AG20443 (cell line): ENCODE measurements at places on chromosomes 16 and 17.

DNA sequence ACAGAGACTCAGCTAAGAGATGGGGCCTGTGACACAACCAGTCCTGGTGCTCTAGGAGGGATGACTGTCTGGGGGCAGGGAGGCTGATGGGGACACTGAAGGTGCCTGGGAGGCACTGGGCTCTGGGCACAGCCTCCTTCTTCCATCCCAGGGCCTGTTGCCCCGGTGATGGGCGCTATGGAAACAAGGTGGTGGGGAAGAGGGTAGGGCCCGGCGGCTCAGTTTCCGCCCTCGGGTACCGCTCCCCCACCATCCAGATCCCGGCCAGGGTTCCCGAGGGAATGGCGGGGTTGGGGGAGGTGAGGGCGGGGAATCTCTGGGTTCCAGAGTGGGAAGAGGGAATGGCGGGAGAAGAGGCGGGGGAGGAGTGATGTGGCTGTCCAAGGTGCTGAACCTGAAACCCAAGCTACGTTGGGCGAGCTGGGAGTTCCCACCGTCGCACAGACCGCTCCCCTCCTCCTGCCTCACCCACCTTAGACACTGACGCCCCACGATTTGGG lies 981 bp downstream of the KCNH4 start:
- peak; percentile 76 for DNase-seq

GRCh38 chr17:81583589-81584342 lies 31.6 kb upstream of the FAAP100 start:
- no peak for DNase-seq

- DNase-seq: no peak
These were observed 307.5 kb upstream of the SALL1 start for GRCh38 chr16:51458356-51459140.

DNA sequence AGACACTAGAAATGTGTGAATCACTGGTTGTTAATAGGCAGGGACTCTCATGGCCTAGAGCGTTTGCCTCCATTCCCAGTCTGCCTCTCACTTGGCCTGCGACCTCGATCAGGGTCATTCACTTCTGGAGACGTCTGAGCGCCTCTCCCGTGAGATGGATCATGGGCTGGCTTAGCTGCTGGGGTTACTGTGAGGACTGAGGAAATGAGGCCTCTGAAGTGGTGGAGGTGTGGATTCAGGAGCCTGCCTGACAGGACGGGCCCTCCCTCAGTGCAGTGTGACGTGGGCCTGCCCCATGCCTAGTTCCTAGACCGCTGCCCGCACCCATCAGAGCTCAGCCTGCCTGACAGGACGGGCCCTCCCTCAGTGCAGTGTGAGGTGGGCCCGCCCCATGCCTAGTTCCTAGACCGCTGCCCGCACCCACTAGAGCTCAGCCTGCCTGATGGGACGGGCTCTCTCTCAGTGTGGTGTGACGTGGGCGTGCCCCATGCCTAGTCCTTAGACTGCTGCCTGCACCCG lies 61.9 kb downstream of the BANP start:
- DNase-seq: no peak

DNA sequence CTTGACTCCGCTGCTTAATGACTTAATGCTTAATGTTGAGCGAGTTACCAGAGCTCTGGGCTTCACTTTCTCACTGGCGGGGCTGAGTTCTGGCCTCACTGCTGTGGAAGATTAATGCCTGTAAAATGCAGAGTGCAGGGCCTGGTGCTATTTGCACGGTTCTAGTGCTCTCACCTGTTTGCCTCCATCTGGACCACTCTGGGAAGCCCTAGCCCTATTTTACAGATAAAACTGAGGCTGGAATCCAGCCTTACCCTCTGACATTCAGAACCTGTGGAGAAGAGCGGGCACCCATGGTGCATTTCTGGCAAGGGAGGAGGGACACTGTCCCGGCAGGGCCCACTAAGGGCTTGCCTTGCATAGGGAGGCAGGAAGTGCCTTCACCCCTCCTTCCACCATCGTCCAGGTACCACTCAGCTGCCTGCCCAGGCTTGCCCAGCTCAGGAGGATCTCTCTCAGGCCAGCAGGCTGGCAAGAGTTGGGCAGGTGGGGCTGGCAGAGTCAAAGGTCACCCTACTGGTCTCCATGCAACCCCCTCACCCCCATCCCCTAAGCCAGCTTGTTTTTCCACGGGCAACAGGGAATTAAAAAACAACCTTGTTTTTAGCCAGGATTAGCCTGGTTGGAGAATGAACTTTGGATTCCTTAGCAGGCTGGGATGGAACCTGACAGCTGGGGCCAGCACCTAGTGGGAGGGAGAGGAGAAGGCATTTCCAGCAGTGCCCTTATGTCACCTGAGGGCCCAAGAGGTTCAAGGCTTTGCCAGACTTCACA lies 4.1 kb upstream of the UBALD1 start:
- no peak for DNase-seq

- no peak for DNase-seq
These were observed 20.2 kb downstream of the SNN start for GRCh38 chr16:11688520-11688886.

DNA sequence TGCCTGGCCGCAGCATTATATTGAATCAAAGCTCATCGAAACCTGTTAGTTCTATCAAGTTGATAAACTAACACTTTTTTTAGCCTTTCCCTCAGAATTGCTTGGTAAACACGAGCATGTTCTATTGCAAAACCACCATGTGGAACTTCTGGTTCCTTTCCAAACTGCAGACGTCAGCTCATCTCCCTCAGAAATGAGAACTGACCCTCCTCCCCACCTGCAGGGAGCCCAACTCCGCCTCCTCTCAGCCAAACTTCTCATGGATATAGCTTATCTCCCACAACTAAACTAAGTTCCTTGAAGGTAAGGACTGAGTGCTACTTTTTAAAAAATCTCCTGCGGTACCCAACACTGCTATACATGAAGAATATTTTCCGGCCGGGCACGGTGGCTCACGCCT lies 6.7 kb downstream of the SHMT1 start:
- DNase-seq: peak; percentile 32

- DNase-seq: no peak
These were observed 60.8 kb downstream of the WIPI1 start for GRCh38 chr17:68396226-68397107.

GRCh38 chr16:4693956-4694641 lies 737 bp downstream of the NUDT16L1 start:
- DNase-seq: peak; percentile 87

DNA sequence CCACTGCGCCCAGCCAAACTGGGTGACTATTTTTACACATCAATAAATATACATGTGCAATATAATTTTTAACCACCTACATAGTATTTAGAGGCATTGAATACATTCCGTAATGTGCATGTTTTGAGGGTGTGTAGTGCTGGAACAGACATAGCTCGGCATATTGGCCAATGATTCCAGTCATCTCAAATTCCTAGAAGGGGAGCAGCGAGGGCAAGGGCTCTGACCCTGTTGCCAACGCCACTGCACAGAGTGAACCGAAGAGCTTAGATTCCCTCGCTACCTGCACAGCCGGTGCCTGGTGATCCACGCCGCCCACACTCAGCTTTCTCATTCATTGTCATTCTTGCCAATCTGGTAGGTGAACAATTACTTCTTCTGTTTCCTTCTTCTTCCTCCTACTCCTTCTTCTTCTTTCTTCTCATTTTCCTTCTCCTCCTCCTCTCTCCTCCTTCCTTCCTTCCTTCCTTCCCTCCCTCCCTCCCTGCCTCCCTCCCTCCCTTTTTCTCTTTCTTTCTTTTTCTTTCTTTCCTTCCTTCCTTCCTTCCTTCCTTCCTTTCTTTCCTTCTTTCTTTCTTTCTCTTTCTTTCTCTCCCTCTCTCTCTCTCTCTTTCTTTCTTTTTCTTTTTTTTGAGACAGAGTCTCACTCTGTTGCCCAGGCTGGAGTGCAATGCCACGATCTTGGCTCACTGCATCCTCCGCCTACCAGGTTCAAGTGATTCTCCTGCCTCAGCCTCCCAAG lies 26.3 kb upstream of the ATP2A3 start:
- DNase-seq: no peak

DNA sequence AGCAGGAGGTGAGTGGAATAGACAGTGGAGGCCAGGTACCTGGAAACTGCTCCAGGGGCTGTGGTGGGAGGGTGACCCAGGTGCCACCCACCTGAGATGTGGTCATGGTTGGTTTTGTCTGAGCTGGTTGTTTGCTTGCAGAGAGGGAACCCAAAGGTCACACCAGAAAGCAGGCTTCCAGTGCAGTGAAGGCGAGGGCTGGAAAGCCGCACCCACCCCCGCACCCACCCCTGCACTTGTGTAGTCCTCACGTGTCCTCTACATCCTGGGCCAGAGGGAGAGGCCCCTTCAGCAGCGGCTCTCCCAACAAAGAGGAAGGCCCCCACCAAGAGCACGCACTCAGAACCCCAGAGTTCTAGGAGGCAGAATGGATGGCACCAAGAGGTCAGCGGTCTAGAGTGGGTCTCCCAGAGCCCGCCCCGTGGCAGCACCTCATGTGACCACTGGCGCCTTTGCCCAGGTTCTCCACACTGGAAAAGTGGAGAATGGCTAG lies 92.6 kb upstream of the CBX4 start:
- no peak for DNase-seq

DNA sequence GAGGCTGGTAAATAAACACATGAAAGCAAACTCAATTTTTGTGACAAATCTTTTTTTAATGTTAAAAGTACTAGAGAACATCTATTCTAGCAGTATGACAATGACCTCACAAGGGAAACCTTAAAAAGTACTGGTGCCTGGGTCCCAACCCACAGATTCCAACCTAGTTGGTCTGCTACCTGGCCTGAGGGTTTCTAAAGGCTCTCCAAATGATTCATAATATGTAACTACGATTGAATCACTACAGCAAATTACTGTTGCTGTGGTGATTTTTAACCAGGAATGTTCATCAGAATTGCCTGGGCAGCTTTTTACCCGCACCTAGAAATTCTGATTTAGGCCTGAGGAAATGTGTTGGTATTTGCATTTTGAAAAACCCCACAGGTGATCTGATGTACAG lies 26.1 kb downstream of the CDR2 start:
- no peak for DNase-seq
